Activated CD4-positive, alpha-beta T cell treated with anti-CD3 and anti-CD28 coated beads, Interleukin-2, amount 50 U/mL, for 24 hours (primary cell): ENCODE measurements at places on chromosomes 12 and 14.

GRCh38 chr12:96886998-96887677, 19.9 kb upstream of the NEDD1 start:
- no peak for DNase-seq

- DNase-seq, result no peak
These were observed 1276.3 kb downstream of the TMEM121 start for GRCh38 chr14:106802413-106803364.

GRCh38 chr12:5808981-5809380, 136.1 kb downstream of the ANO2 start:
- no peak for DNase-seq

- no peak for DNase-seq
These were observed 709.3 kb downstream of the RPS29 start for GRCh38 chr14:48876806-48877340.

- no peak for DNase-seq
These were observed 43.7 kb downstream of the SAV1 start for GRCh38 chr14:50624447-50624846.
